ENCODE measurements at places on chromosomes 16 and 17.

- DNase-seq: peak; percentile 80
Observed at GRCh38 chr17:9115214-9116191, 94.2 kb downstream of the NTN1 start.

- DNase-seq: no peak
Observed at GRCh38 chr16:27720731-27721530, 171.0 kb downstream of the KATNIP start.

GRCh38 chr16:75679366-75679765 is 2.6 kb upstream of the CPHXL2 start:
- DNase-seq: no peak

DNA sequence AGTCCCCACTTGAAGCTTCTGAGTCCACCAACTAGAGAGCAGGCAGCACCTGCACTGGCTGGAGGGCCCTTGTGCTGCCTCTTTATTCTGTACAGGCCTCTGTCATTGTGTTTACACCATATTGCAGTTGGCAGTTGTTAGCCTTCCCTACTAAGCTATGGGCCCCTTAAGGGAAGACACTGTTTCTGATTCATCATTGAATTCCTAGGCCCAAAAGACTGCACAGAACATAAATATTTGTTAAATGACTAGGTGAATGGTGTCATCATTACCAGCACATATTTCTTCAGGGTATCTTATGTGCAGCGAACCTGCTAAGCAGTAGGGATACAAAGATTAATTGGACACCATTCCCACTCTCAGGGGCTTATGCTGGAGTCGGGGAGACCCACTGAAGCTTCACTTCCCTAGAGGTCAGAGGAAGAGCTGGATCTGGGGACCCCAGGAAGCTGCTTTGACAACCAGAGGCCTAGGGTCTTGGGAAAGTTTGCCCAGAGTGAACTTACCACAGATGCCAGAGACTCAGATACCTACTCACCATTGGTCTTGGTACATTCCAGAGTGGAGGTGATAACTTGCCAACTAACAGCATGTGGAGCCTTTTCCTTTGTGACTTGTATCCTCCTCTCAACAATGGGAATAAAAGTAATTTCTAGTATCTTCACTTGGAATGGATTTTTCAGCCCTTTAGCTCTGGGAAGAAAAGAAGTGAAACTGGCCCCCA is 28.7 kb upstream of the DDX52 start:
- DNase-seq: peak; percentile 97

DNA sequence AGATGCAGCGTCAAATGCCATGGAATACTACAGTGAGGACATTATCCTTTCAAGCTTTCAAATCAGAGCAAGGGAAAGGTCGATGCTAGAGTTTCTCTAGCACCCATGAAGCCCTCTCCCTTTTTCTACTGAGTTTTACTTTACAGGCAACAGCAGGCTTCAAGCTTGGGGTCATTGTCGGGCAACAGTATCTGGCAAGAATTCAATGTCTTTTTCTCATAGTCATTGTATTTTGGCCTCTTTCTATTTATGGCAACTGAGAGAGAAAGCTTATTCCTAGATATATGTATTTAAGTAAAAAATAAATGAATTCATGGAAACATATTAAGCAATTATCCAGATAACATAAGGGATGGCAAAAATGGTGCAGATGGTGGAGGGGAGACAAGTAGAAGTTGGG is 364 bp upstream of the CETP start:
- DNase-seq: no peak

DNA sequence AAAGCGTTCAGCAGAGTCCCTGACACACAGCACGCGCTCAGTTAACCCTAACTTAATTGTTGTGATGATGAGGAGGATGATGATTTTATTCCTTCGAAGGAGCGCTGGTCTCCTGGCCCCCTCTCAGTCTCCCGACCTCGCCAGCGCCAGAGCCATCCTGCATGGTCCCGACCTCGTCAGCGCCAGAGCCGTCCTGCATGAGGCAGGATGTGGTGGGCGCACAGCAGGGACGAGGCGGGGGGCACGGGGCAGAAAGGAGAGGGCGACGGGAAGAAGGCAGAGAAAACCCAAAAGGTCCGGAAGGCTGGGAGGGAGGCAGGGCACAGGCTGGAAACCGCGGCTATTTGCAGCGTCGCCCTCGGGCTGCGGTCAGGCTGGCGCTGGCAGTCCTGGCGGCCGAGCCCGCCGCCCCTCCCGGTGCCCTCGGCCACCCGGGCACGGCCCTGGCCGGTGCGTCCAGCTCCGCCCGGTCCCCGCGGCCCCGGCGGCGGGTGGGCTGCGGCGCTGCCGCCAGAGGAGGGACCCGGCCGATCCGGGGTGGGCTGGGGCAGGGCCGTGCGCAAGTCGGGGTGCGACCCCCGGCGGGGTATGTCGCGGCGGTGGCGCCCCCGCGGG is 3.0 kb upstream of the TAC4 start:
- DNase-seq: no peak

- DNase-seq: no peak
Observed at GRCh38 chr17:2435862-2436261, 35.0 kb upstream of the MNT start.

DNA sequence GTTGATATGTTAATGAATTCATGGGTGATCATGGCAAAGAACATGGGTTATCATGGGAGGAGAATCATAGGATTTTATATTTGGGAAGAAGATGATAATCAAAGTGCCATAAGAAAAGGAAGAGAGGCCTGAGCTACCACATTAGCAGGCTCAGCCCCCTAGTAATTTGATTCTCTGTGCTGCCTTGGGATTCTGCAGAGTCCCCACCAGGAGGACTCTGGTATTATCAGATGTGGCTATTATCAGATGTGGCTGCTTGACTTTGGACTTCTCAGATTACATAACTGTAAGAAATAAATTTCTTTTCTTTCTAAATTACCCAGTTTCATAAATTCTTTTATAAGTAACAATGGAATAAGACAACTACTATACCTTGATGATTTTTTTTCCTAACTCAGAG is 137.6 kb downstream of the ITFG1 start:
- DNase-seq: no peak

DNA sequence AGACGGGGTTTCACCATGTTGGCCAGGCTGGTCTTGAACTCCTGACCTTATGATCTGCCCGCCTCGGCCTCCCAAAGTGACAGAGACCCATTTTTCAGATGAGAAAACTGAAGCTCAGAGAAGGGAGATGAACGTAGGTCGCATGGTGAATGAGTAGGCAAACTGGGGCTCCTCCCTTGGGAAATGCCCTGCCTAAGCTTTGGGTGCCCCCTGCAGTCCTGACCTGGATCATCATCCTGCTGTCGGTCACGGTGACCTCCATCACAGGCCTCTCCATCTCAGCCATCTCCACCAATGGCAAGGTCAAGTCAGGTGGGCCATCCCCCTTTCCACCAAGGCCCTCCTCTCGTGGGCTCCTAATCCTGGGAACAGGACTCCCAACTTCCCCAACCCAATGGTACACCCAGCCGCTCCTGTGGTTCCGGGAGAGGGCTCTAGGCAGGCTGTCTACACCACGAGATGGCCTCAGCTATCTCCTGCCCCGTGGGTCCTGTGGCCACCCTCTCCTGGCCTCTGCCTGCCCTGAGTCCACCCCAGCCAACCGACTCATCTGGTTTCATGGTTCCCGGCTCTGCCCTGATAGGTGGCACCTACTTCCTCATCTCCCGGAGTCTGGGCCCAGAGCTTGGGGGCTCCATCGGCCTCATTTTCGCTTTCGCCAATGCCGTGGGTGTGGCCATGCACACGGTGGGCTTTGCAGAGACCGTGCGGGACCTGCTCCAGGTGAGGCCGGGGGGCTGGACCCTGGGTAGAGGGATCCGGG is 4.7 kb downstream of the SLC12A3 start:
- DNase-seq: no peak

DNA sequence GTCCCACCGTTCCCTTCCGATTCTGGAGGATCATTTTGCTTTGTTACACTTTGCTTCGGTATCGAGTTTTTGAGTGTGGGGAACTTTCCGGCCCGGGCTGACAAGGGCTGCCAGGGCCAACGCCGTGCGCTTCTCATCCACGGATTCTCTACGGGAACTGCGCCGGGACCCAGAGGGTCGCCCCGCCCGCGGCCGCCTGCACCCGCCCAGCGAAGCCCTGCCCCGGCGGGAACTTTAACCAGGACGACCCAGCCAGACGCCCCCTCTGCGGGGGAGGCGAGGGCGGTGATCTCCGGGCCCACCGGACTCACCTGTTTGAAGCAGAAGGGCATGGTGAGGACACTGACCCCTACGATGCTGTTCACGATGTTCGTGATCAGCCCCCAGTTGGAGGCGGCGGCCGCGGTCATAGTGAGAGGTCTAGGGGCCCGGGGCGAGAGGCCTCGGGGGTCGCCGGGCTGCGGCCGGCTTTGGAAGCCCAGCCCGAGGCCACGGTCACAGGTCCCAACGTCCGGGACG is 536 bp downstream of the SLC38A10 start:
- DNase-seq: peak; percentile 16

- peak; percentile 68 for DNase-seq
Observed at GRCh38 chr16:66382171-66382965, 15.9 kb downstream of the CDH5 start.

DNA sequence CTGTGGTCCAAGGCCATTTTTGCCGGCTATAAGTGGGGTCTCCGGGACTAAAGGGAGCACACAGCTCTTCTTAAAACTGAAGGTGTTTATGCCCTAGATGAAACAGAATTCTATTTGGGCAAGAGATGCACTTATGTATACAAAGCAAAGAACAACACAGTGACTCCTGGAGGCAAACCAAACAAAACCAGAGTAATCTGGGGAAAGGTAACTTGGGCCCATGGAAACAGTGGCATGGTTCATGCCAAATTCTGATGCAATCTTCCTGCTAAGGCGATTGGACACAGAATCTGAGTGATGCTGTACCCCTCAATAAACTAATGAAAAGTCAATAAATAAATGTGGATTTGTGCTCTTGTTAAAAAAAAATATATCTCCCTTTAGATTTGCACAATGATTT is 20.2 kb upstream of the SHISA9 start:
- no peak for DNase-seq

GRCh38 chr17:34357398-34357797 is 1.1 kb downstream of the CCL13 start:
- DNase-seq: no peak

DNA sequence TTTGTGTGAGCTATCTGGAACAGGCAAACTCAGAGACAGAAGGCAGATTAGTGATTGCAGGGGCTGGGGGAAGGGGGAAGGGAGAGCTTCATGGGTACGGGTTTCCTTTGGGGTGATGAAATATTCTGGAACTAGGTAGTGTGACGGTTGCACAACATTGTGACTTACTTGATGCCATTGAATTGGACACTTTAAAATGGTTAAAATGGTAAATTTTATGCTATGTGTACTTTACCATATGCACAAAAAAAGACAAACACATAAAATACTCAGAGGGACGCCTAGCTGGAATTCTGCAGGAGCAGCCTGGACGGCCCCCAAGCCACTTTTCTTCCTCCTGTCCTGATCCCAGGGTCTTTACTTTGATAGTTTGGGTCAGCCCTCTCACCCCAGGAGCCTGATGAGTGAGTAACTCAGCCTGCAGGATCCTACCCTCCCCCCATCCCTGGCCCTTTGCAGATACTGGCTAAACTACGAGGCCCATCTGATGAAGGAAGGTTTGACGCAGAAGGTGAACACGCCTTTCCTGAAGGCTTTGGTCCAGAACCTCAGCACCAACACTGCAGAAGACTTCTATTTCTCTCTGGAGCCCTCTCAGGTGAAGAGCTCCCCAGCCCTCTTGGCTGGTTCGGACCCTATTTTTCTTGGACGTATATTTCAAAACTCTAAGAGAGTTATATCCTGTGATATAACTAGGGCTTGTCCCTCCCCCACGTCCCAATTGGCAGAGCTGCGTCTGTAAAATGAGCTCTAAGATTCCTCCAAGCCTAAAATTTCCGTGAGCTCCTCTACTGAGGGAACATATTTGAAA is 7.8 kb downstream of the ADGRG3 start:
- DNase-seq: peak; percentile 13

DNA sequence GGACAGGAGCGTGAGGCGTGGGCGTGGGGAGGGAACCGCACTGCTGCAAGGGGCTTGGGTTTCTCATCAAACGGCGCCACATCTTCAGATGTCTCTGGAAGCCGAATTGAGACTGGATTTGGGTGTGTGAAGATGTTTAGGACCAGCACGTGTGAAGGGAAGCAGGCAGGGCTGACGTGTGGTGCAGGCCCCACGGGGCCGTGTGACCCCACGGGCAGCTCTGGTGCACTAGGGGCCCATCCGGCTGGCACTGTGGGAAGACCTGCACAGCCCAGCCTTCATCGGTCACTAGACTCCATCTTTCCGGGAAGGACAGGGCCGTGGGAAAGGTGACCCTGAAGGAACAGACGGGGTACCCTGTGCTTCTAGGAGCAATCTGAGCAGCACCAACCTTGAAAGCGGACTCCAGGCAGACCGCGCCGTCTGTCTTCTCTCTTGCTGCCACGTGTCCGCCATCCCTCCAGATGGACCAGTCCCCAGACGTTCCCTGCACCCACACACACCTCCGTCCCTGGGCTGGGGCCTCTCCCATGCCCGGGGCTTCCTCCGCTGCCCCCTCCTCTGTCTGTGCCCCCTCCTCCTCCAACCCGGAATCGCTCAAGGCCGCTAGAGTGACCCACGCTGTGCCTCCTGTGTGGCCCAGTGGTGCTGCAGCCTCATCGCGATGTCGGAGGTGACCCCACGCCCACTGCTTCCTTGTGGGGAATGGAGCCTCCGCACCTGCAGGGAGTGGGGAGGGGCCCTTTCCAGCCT is 23.4 kb upstream of the CBFA2T3 start:
- no peak for DNase-seq

- peak; percentile 86 for DNase-seq
Observed at GRCh38 chr16:28925386-28926228, 569 bp upstream of the RABEP2 start.

GRCh38 chr17:42878924-42879595 is 21.5 kb upstream of the G6PC1 start:
- no peak for DNase-seq

DNA sequence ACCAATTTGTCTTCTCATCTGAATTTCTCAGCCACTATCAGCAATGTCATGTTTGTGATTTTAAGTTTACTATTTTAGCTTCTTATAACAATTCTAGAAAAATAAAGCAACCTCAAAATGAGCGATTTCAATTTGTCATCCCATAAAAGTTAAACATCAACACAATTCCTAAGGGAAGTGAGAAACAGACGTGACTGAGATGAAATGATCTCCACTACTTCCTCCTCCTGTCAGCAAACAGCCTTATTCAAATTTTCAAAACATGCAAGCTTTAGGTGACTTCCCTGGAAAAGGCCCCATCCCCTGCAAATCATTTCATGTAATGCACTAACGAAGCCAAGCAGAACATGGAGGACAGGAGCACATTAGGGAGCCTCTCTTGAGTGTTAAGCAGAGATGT is 64.9 kb downstream of the ZNF652 start:
- no peak for DNase-seq

DNA sequence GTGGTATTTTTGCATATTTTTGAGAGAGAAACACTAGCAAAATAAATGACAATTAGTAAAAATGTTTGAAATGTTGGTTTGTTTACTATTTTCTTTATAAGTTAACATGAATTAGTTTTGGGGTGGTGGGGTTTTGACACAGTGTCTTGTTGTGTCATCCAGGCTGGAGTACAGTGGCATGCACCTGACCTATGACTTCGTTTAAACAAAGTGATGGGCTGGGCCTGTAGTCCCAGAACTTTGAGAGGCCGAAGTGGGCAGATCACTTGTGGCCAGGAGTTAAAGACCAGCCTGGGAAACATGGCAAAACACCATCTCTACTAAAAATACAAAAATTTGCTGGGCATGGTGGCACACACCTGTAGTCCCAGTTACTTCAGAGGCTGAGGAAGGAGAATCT is 17.9 kb upstream of the HEATR3 start:
- no peak for DNase-seq

Measured in fibroblast of skin of back (primary cell).